ENCODE measurements at places on chromosomes 16 and 17.

DNA sequence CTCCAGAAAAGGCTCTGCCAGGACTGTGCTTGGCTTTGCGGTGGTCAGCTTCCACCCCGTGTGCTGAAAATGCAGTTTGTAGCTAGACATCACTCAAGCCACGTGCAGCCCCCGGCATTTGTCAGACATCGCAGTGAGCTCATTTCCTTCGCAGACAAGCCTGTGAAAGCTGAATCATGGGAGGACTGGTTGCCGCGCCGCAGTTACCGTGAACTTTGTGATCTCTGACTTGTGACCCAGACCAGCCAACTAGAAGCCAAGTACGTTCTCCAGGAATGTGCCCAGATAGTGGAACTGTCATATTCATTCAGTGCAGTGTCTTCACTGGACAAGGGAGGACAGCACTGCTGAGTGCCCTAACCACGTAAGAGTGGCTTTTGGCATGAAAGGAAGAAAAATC lies 58.1 kb downstream of the NDE1 start:
- DNase-seq: no peak

- DNase-seq: no peak
Measured at GRCh38 chr17:8124350-8125153, 646 bp upstream of the HES7 start.

DNA sequence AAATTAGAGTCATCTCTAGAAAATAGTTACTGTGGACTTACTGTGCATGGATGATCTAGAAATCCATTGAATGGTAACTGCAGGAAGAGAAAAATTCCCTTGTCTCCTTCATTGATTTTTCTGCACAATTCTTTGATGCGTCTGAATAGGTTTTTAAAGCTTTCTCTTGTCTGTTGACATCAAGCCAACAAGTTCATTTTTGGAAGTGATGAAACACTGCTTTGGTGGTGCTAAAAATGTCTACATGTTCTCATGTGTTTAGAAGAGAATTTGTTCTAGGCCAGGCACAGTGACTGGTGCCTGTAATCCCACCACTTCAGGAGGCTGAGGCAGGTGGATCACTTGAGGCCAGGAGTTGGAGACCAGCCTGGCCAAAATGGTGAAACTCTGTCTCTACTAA lies 57.1 kb upstream of the AXIN2 start:
- no peak for DNase-seq

GRCh38 chr17:48127371-48128051 lies 19.9 kb downstream of the SNX11 start:
- DNase-seq: no peak

DNA sequence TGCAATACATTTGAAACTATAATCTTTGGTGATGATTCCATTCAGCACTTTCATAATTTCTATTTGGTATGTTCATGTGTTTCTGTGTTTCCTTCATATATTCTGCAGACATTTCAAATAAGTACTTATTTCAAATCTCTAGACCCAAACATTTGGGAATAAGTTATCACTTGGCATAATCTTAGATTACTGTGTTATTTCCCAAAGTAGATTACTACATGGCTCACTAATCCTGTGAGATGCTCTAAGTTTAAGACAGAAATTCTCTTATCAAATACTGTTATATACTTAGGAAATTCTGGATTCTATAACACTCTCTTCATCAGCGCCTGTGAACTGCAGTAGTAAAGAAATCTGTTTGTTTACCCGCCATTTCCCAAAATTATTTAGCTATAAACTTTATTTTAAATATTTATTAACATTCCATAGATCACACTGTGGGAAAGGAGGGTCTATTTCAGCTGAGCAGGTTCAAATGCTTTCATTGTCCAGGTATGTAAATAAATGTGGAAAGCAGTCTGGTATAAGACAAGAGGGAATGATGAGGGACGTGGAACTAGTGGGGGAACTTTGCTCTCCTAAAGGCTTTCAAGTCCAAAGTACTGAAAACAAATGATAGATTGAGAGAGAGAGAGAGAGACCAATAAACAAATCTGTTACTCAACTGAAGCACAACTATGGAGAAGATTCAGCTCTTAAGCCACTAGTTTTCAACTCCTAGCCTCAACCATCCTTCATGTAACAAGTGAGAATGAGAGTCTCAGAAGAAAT lies 61.8 kb upstream of the TOM1L1 start:
- DNase-seq: no peak

GRCh38 chr16:46882940-46883307 lies 1.2 kb upstream of the GPT2 start:
- DNase-seq: no peak

DNA sequence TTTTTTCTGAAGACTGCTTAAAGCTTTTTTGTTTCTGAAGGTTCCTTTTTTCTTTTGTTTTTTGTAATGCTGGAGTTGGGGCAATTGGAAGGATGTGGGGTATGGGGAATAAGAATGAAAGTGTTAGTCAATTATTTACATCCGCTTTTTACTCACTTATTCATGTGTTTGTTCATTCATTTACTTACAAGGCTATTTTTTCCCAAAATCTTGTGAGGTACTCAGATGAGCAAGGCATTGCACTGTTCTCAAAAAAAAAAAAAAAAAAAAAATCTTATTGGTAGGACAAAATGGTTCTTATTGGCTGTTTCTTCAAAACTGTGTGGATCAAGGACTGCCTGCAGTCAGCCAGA lies 55.7 kb downstream of the PLD6 start:
- DNase-seq: no peak

DNA sequence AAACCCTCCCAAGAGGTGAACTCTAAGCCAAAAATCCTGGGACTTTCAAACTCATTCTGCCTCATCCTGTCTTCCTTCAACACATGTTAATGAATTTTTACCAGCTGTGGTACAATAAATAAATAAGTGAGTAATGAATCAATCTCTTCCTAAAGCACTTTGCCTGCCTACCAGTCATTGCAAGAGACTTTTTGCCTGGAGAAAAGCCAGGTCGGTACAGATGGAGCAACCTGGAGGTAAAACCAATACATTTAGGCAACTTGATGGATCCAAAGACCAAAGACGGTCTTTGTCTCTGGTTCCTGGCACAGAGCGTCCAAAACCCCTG lies 324.2 kb downstream of the PMP22 start:
- DNase-seq: no peak

GRCh38 chr17:78589885-78590284 lies 12.7 kb upstream of the DNAH17 start:
- DNase-seq: no peak

- no peak for DNase-seq
Measured at GRCh38 chr16:68412061-68412460, 36.2 kb downstream of the SMPD3 start.

- no peak for DNase-seq
Measured at GRCh38 chr17:37693328-37693727, 50.1 kb upstream of the DDX52 start.

DNA sequence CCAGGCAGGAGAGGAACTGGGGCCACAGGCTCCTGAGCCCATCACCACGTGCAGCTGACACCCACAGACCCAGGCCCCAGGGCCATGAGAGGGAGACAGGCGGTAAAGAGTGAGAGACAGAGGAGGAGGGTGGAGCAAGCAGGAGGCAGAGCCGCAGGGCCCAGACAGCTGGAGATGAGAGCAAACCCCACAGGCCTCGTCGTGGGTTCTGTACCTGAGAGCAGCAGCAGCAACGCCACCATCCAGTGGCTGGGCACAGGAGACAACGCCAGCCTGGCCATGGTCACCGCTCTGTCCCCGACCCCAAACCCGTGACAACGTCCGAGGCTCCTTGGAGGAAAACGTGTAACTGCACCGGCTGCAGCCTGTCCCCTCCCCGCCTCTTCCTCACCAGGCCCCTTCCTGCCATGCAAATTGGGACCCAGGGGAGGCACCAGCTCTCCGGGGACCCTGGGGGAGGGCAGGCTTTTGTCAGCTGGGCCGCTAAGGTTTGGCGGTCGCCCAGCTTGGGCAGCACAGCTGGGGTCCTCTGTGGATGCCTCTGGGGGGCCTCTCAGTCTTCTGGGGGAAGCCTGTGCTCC lies at the start of gene CD79B:
Gene CD79B, minus strand, starts transcription at position 351 of the 581 bp plus-strand sequence. Its CDS starts 70 bp downstream, at position 281.
- peak; percentile 88 for DNase-seq

GRCh38 chr17:45146890-45147580 lies 1.2 kb upstream of the HEXIM1 start:
- DNase-seq: no peak

- no peak for DNase-seq
Measured at GRCh38 chr16:83732536-83732935, 75.2 kb upstream of the HSBP1 start.

- no peak for DNase-seq
Measured at GRCh38 chr16:19417640-19418039, at the start of gene TMC5. TMC5 (plus strand) TSS chr16:19417883; CDS start chr16:19440039, 22,156 bp downstream.

DNA sequence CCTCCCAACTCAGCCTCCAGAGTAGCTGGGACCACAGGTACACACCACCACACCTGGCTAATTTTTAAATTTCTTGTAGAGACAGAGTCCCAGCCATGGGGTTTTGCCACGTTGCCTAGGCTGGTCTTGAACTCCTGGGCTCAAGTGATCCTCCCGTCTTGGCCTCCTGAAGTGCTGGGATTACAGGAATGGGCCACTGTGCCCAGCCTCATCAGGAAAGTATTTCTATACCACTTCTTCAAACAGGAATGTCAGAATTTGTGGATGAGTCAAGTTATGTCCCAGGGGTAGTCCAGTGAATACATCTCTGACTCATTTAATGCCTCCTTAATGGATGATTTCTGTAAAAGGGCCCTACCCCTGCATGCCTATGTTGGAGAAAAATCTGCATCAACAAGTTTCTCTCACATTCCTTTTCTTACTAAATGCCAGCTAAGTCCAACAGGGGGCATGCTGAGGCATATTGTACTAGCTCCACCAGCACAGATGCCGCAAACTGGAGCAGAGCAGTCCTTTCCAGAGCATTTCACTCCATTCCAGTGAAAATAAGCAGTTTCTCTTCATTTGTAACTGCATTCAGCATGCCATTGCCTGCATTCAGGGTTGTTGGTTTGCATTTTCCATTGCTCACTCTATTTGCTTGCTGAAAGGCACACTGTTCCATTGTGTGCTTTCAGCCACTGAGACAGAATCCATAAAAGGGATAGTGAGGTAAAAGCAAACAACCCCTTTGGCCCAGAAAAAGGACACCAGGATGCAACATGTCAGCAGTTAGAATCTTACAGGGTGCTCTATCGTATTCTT lies 5.3 kb upstream of the CAVIN1 start:
- DNase-seq: no peak

- no peak for DNase-seq
Measured at GRCh38 chr17:71176331-71176730, 944.5 kb upstream of the SOX9 start.

GRCh38 chr17:73203135-73203787 lies 10.4 kb downstream of the COG1 start:
- DNase-seq: no peak

DNA sequence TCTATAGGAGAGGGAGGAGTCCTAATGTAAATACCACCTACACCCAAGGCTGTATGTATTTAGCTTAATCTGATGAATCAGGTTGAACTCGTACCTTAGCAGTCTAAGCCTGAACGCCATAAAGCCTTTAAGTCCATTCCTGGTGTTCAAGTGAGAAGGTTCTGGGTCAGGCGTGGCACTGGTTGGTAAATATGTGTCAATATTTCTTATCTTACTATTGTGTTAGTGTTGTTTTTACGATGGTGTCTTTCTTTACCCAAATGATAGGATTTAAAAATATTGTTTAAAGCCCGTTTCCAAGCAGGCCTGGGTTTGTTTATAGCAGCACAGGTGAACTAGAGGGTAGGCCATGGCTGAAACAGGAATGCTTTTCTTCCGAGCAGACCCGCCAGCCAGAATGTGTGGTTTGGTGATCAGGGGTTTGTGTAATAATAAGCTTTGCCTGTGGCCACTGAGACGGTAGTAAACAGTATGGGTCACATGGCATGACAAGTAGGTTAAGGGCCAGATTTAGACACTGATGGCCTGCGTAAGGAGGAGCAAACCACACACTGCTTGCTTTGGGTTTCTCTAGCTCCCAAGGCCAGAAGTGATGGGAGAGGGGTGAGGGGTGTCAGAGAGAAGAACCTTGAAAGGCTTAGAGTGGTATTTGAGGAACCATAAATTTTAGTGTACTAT lies 3.3 kb downstream of the TMEM94 start:
- DNase-seq: no peak

DNA sequence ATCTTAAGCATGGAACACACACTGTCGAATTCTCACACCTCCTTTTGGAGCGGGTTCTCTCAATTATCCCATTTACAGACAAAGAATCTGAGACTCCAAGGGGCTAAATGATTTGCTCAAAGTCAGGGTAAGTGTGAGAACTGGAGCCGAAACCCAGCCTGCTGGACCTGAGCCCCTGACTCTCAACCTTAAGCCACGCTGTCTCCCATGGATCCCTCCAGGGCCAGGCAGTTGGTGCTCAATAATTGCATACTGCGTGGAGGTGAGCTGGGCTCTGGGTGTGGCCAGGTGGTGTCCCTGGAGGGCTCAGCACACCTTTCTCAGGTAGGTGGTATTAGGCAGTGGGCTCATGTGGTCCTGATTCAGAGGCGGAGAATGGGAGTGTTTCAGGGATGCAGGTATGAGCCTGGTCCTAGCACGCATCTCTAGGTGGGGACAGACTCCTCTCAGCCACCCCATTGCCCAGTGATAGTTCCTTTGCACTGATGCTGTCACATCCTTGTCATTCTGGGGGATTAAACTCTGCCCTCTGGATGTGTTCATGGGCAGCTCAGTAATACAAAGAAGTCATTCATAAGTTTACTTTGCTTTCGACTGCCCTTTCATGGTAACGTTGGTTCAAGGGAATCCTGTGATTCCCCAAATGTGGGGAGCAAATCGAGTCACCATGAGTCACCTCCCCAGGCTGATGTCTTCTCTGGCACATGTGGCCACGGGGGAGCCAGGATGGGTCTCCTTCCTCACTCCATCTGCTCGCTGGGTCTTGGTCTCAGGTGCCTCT lies 399.5 kb upstream of the TNRC6C start:
- DNase-seq: no peak

DNA sequence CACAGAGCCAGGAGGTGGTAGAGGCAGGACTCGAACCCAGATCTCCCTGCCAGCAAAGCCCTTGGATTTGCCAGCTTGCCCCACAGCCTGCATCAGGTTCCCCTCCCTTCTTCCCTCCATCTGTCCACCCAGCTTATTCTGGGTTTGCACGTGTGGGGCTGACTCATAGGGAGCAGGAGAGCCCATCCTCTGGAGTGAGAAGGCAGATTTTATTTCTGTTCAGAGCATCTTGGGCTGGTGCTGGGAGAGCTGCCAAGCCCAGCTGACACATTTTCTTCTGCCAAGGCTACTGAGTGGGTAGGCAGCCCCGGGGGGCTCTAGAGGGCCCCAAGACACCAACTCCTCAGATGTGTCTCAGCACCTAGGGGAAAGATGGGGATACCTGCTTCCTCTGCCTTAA lies 106.3 kb upstream of the CRHR1 start:
- no peak for DNase-seq

DNA sequence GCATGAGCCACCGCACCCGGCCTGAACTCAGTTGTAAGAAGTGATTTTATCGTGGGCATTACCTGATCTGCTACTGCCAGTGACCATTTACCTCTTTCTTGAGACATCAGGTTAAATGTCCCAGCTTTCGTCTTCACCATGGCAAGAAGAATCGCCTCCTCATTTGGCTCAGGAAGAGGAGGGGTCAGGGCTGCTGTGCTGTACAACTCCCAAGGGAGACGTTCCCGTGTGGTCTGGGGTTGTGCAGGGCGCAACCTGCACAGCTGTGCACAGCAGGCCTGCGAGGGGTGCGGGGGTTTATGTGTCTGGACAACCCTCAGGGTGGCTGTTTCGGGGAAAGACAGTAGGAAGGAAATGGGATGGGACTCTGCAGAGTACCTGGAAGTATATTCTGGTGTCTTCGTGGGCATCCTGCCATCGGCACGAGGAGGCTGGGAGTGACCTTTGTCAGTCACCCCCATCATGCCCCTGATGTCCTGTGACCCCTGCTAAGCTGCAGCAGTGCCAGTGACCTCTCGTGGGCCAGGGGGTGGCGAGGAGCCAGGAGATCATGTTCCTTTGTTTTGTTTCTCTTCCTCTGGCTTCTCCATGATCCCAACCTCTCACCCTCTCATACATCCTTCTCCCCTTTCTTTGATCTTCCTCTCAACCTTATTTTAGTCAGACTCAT lies 27.3 kb downstream of the CIBAR2 start:
- DNase-seq: no peak

Data from stimulated activated naive B cell treated with anti-CD40 and anti-IgM and Interleukin-4, amounts not matched to agents 10 μg/mL and 1 μg/mL and 100 μg/mL, for 72 hours (primary cell).